ENCODE measurements at places on chromosomes 7 and 10.

DNA sequence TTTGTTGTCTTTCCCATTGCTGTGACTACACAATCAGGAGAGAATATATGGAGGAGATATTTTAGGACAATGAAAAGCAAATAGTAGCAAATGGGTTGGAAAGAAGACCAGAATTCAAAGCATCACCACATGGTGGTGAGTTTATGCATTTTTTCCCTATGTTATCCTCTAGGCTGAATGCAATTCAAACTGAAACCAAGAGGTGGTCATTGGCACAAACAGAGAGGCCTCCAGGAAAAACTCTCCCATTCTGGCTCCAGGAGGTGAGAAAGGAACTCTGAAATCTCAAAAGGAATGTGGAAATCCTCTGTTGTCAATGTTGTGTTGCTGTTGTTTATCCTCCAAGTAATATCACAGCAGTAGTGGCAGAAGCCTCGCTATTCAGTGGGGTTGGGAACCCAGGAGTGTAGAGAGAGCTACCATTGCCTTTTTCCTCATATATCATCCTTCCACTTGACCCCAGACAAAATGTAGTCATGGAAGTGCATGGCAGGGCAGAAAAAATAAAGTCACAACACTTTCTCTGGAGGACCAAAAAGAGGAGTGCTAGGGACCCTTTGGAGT is 819.1 kb downstream of the GRID1 start:
- no peaks in the 10 kb centered on the region for H3K36me3 ChIP-seq
- no peak overlapping the region for H3K4me3 ChIP-seq
- DNase-seq: no peak
- H3K4me1 ChIP-seq: no peaks in the 10 kb centered on the region
- H3K27me3 ChIP-seq: peaks cover 2% of the 10 kb centered on the region

DNA sequence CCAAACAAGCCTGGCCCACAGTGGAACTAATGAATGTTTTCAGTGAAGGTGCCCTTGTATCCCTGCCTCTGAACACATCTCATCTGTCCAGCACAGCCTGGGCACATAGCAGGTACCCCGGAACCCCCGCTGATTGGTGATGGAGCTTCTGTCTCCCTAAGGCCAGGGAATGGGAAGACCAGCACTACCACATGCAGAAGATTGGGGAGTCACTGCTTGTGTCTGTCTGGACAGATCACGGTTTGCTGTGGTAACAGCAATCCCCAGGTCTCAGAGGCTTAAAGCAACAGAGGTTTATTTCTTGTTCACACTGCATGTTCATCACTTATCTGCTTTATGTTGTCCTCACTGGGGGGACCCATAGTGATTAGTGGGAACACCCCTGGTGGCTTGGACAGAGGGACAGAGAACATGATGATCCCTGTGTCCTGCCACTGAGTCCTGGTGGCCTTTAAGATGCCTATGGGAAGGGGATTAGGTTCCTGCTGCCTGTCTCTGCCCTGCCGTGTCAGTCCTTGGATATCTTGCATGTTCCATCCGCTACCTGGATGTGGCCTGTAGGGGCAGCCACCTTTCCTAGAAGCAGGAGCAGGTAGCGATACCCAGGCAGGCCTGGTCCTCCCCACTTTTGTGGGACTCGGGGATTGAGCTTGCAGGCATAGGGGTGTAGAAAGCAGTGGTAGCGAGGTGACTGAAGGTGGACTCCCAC is 3.6 kb downstream of the TSPAN14 start:
- peaks cover 77% of the 10 kb centered on the region for H3K4me1 ChIP-seq
- peak overlapping the region; percentile 97 for H3K4me3 ChIP-seq
- H3K27ac ChIP-seq: peak overlapping the region; percentile 95
- no peak for DNase-seq

DNA sequence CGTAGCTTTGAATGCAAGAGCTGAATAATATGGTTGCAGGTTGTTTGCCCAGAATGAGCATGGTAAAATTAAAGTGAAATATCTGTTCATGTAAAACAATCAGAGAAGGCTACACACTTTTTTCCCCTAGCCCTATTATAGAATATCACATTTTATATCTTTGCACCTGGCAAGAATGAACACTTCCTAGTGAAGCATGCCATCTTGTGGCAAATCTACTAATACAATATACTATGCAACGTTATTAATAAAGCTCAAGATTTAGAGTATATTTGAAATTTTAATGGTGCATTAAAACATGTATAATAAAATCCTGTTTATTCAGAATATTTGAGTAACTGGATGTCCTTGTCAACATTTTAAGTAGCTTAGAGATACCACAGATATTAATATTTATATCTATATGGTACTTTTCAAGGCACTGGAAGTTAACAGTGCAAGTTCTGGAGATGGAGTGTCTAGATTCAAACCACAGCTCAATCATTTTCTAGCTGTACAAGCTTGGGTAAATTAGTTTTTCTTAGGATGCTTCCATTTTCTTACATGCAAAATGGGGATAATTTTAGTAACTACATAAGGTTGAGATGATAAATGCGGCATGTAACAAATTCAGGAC is 643.1 kb upstream of the SEMA3D start:
- no peak for DNase-seq
- H3K4me3 ChIP-seq: no peak overlapping the region
- no peaks in the 10 kb centered on the region for H3K27me3 ChIP-seq
- peaks cover 4% of the 10 kb centered on the region for H3K36me3 ChIP-seq

GRCh38 chr10:67664942-67665341 is 31.1 kb downstream of the CTNNA3 start:
- H3K4me3 ChIP-seq: no peak overlapping the region
- H3K4me1 ChIP-seq: no peaks in the 10 kb centered on the region
- DNase-seq: no peak
- no peak overlapping the region for H3K27ac ChIP-seq
- no peaks in the 10 kb centered on the region for H3K36me3 ChIP-seq
- H3K27me3 ChIP-seq: peaks cover 19% of the 10 kb centered on the region

DNA sequence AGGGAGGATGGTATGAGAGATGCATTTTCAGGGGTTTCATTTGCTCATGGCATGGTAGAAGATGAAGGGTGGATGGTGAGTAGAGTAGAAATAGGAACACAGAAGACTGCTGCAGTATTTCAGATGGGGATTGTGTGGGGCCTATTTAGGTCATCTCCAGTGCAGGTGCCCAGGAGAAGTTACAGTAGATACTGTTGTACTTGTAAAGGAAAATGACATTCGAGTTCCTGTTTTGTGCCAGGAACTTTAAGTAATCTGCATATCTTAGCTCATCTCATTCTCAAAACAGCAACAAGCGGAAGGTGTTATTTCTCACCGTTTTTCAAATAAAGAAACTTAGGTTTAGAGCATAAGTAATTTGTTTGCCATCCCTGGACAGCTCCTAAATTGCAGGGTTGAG is 156.2 kb downstream of the AUTS2 start:
- H3K4me1 ChIP-seq: peaks cover 7% of the 10 kb centered on the region
- DNase-seq: no peak
- H3K4me3 ChIP-seq: no peak overlapping the region
- H3K27ac ChIP-seq: no peak overlapping the region
- no peaks in the 10 kb centered on the region for H3K27me3 ChIP-seq
- H3K36me3 ChIP-seq: no peaks in the 10 kb centered on the region

DNA sequence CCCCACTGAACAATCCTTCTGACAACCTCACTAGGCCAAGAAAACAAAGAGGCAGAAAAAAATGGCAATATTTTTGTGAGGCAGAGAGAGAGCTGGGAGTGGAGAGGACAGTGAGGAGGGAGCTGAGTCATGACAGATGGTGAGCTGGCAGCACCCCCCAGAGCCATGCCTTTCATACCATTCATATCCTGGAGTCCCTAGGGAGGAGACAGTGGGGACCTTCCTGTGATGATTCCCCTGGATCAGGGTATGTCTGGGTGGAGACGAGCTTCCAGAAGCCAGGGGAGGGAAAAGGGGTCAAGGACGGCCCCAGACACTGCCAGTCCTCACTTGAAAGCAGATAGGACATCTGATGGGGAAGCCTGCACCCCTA is 160.5 kb downstream of the ADAM12 start:
- H3K27ac ChIP-seq: no peak overlapping the region
- no peak for DNase-seq
- peaks cover 18% of the 10 kb centered on the region for H3K27me3 ChIP-seq

GRCh38 chr10:8043569-8044306 is 10.8 kb upstream of the GATA3 start:
- H3K27ac ChIP-seq: no peak overlapping the region
- H3K36me3 ChIP-seq: peaks cover 5% of the 10 kb centered on the region
- H3K27me3 ChIP-seq: peaks cover 71% of the 10 kb centered on the region
- H3K4me1 ChIP-seq: peaks cover 45% of the 10 kb centered on the region
- no peak for DNase-seq

DNA sequence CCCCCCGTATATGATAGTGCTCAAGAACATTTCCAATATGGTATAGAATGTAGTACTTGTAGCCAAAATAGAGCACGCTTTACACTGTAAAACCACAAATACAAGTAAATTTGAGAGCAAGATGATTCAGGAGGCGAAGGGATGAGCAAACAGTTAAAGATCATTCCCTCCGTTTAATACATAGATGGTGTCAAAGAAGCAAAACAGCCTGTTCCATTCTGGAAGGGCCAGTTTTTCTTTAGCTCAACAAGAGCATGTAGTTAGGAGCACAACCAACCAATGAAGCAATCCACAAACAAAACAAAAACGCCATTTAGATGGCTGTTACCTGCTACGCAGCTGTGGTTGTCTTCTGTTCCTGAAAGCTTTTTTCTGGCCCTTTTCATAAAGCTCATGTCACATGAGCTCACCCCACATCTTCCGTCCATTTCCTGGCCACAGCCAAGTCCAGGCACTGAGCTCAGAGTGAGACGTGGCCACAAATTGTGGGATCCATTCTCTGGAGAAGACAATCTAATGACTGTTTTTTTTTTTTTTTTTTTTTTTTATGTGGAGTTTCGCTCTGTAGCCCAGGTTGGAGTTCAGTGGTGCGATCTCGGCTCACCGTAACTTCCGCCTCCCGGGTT is 185.6 kb downstream of the FANK1 start:
- no peak for DNase-seq
- H3K4me3 ChIP-seq: no peak overlapping the region
- no peaks in the 10 kb centered on the region for H3K4me1 ChIP-seq
- H3K27ac ChIP-seq: no peak overlapping the region
- no peaks in the 10 kb centered on the region for H3K36me3 ChIP-seq

GRCh38 chr10:5547931-5548660 is 23.3 kb downstream of the CALML3 start:
- H3K4me1 ChIP-seq: peaks cover 18% of the 10 kb centered on the region
- H3K27ac ChIP-seq: no peak overlapping the region
- no peaks in the 10 kb centered on the region for H3K36me3 ChIP-seq
- H3K4me3 ChIP-seq: no peak overlapping the region
- no peak for DNase-seq

- no peak overlapping the region for H3K27ac ChIP-seq
- peaks cover 9% of the 10 kb centered on the region for H3K27me3 ChIP-seq
- peaks cover 8% of the 10 kb centered on the region for H3K4me1 ChIP-seq
- no peak for DNase-seq
- no peaks in the 10 kb centered on the region for H3K36me3 ChIP-seq
- H3K4me3 ChIP-seq: no peak overlapping the region
These were observed 1.2 kb downstream of the FLNC start for GRCh38 chr7:128831178-128831993.
